ENCODE measurements at places on chromosomes 7 and 10. TPM values are rescaled to one million over a fixed set of nuclear protein-coding genes. Genes with fewer than 3 reads are reported as not detected.

The CYP2C9 gene
- total RNA-seq, result not detected

The FRAT2 gene
- total RNA-seq, result 10.7 TPM

The LIPM gene
- total RNA-seq, result not detected

The TSPAN12 gene
- total RNA-seq, result 10.9 TPM

The ARHGAP19 gene
- total RNA-seq, result 5.4 TPM
